ENCODE measurements at places on chromosomes 1 and 21.

DNA sequence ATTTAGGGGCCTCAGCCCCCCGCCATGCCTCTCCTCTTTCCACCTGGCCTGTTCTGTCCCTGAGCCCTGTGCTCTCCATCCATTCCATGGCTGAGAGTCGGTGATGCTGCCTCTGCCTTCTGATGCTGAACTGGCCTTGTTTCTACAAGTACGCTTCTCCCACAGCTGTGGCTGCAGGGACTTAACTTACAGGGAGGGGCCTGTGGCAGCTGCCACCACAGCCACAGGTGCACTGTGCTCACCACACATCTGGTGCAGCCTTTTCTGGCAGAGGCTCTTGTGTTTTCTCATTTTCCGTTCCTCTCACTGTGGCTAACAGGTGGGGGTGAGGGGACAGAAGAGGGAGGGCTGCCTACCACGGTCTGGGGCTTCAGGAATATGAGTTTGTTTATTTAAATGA lies 4.2 kb downstream of the FMO1 start:
- DNase-seq = no peak

- no peak for DNase-seq
These were observed 166.1 kb upstream of the DPYD start for GRCh38 chr1:98086796-98087441.

DNA sequence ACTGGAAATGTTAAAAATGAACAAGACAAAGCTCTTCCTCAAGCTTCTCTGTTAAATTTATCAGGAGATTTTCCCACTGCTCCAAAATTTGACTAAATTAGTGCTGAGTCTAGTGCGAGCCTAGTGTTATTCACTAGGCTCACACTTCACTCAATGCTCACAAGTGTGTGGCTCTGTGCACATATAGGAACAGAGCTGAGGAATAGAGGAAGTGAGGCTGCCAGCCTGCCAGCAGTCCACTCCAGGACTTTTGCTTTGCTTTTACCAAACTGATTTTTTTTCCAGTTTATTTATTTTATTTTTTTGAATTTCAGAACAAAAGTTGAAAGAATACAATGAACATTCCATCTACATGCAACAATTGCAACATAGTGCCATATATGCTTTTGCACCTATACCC lies 87.2 kb downstream of the VAV3 start:
- DNase-seq = no peak

DNA sequence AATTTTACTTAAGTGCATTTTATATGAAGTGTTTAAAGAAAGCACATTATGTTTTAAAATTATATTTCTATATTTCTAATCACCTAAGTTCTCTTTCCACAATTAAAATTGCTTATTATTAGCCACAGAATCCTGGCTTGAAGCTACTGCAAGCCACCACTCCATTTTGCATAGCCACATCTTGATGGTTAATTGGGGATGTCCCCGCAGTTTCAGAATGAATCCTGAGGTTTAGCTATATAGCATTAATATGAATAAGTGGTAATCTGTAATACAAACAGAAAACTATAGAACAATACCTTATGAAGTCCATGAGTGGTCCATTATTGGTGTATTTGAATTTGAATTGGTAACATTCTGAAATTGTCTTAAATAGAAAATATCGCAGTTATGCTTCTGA lies 11.6 kb upstream of the GOLPH3L start:
- DNase-seq = peak; percentile 23

DNA sequence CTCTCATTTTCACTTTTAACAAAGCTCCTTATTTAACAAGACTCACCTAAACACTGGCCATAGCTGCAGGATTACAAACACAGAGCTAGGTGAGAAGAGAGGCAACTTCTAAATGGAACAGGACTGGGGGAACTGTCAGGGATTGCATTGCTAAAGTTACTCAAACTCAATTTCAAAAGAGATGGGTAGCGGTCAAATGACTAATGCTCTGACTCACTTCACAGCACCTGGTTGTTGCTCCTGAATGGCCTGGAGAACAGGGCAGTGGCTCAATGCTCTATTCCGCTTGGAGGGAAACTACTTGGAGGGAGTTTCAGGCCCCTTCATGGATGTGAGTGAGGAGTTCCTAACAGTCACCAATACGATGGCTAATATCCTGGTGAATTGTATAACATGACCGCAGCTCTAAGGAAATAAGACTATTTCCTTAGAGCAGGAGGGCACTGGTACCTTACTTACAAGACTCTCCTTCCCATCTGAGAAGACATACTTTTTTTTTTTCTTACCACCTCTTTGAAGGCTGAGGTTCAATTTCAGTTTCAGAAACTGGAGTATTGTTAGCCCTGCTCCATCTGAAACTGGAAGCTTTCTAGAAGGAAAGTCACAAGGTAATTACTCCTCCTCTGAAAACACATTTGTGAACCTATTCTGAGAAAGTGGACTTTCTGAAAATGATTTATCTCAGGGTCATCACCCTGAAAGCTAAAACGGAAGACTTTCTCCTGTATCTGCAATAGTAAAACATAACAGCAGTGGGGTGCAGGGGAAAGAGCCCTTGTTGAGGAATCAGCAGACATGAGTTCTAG lies 9.5 kb downstream of the DPT start:
- no peak for DNase-seq

GRCh38 chr1:155247667-155248553 lies 7.4 kb downstream of the ENTREP3 start:
- DNase-seq = no peak

GRCh38 chr1:9296850-9297249 lies 4.2 kb downstream of the SPSB1 start:
- no peak for DNase-seq

All from activated naive CD4-positive, alpha-beta T cell treated with anti-CD3 and anti-CD28 coated beads, Interleukin-2, amount 50 U/mL, for 72 hours (primary cell).